MCF 10A (cell line): ENCODE measurements at places on chromosomes 12 and 14.

DNA sequence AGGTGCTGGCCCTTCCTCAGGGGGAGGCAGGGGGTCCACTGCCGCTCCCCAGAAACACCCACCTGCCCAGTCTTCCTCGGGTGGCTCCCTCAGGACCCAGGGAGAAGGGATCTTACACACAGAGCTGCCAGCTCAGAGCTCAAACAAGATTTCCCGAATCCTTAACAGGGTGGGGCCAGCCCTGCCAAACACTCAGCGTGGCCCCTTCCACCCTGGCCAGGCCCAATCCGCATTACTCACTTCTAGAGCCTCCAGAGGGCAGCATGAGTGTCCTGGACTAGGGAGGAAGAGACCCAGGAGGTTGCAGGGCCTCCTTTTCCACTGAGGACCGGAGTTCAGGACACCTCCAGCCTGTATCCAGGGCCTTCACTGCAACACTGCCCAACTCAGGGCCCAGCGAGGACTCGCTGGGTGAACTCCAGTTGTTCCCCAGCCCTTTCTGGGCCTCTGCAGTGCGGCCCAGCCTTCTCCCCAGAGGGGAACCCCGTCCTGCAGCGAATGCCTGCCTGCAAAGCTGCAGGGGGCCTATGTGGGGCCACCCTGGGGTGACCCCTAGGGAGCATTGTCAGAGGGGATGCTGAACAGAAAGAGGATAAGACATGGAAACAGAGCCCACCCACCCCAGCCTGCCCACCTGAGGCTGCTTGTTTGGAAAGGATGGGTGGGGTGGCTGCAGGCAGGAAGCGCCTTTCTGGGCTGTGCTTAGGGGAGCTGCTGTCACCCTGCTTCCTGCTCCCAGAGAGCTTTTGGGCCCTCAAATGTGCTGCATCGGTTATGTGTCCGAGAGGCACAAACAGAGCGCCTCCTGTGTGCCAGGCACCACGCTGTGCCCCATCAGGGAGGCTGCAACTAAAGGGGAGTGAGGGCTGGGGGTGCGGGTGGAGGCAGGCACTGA is 43.8 kb downstream of the CCNK start:
- H3K27me3 ChIP-seq: no peaks in the 10 kb centered on the region
- no peaks in the 10 kb centered on the region for H3K36me3 ChIP-seq
- DNase-seq: peak; percentile 45
- no peak overlapping the region for H3K27ac ChIP-seq
- H3K4me3 ChIP-seq: no peak overlapping the region

GRCh38 chr14:99408286-99408970 is 72.2 kb downstream of the SETD3 start:
- no peak overlapping the region for H3K27ac ChIP-seq
- no peak for DNase-seq
- no peaks in the 10 kb centered on the region for H3K27me3 ChIP-seq
- H3K36me3 ChIP-seq: peaks cover 45% of the 10 kb centered on the region
- no peaks in the 10 kb centered on the region for H3K4me1 ChIP-seq

DNA sequence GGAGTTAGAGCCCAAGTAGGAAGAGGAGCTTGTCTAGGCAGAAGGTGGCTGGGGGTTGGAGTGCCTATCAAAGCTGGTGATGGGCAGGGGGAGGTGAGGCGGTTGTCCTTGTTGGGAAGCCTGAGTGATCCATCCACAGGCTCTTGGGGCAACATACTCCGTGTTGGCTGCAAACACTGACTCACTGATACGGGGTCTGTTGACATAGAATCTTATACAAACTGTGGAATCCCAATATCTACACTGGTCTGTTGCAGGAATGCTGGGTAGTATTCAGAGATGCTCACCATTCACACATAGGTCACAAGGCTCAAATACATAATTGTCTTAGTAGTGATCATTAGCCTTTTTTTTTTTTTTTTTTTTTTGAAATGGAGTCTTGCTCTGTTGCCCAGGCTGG is 26.0 kb downstream of the ERH start:
- DNase-seq: no peak
- H3K27ac ChIP-seq: no peak overlapping the region
- H3K4me1 ChIP-seq: no peaks in the 10 kb centered on the region
- H3K4me3 ChIP-seq: no peak overlapping the region
- H3K36me3 ChIP-seq: peaks cover 27% of the 10 kb centered on the region

GRCh38 chr14:55303691-55304145 is 32.5 kb downstream of the FBXO34 start:
- H3K36me3 ChIP-seq: peaks cover 6% of the 10 kb centered on the region
- no peak for DNase-seq
- H3K4me1 ChIP-seq: peaks cover 30% of the 10 kb centered on the region
- no peak overlapping the region for H3K27ac ChIP-seq
- no peaks in the 10 kb centered on the region for H3K27me3 ChIP-seq
